Right ventricle myocardium superior (tissue), 1 donor: ENCODE measurements at places on chromosomes 4 and X. TPM values are rescaled to one million over a fixed set of nuclear protein-coding genes. Genes with fewer than 3 reads are reported as not detected.

DNA sequence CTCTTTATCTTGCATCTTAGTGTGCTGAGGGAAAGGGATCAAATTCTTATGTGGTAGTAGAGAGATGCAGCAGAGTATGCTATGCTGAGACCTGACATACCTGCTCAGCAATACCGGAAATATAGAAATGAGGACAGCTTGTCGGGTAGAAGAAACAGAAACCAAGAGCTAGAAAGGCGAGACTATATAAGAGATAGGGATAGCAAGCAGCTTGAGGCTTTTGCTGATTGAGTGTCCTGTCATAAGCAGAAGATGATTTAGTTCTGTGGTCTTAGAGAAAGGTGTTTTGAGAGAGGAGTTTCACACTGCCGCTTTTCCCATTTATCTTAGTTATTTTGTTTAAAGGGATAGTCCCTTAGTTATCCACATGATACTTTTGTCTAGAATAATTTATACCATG lies 31.7 kb downstream of the USP9X start:
- DNase-seq, result no peak

GRCh38 chr4:76758290-76758882 lies 139.6 kb downstream of the SOWAHB start:
- no peak for DNase-seq

- DNase-seq, result no peak
These were observed 907 bp upstream of the ATP10D start for GRCh38 chr4:47484168-47484567.

DNA sequence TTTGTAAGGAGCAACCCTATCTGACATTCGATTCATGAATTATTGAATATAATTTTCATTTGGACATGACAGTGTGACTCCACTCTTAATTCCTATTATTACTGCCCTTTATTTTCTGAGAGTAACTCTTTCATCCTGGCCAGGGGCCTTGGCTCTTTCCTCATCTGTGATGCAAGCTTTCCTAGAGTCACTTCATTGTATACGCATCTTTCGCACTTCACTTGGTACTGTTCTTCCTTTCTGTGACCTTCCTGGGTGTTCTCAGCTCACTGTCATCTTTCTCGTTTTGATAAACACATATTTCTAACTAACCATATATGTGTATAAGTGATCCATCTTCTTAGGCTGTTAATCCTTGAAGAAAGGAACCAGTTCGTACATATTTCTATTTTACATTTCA lies 160.3 kb downstream of the PDGFC start:
- DNase-seq, result no peak

- DNase-seq, result no peak
These were observed 1865.3 kb upstream of the AGA start for GRCh38 chr4:179307297-179308136.

The NAT8L gene
- total RNA-seq, result 1.00 TPM

The FGF13 gene
- total RNA-seq, result 0.43 TPM
